ENCODE measurements at places on chromosomes 13 and 19.

DNA sequence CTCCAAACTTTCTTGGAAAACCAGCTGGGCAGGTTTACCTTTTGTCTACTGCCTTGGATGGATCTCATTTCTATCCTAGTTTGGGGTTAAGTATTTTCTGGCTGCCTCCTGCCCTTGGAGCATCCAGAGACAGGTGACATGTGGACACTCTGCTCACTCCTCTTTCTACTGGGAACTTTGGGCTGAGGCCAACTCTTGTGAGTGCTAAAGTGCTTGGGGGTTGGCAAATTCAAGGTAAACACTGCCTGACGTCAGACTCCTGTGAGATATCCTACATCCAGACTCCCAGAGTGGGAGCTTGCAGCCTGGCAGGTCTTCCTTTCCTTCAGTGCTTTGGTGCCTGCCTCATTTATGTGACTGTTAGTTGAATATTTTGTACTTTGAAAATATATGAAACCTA is 388.1 kb downstream of the KCNRG start:
- DNase-seq, result no peak

GRCh38 chr13:79084802-79085424 is 321.1 kb downstream of the RBM26 start:
- no peak for DNase-seq

DNA sequence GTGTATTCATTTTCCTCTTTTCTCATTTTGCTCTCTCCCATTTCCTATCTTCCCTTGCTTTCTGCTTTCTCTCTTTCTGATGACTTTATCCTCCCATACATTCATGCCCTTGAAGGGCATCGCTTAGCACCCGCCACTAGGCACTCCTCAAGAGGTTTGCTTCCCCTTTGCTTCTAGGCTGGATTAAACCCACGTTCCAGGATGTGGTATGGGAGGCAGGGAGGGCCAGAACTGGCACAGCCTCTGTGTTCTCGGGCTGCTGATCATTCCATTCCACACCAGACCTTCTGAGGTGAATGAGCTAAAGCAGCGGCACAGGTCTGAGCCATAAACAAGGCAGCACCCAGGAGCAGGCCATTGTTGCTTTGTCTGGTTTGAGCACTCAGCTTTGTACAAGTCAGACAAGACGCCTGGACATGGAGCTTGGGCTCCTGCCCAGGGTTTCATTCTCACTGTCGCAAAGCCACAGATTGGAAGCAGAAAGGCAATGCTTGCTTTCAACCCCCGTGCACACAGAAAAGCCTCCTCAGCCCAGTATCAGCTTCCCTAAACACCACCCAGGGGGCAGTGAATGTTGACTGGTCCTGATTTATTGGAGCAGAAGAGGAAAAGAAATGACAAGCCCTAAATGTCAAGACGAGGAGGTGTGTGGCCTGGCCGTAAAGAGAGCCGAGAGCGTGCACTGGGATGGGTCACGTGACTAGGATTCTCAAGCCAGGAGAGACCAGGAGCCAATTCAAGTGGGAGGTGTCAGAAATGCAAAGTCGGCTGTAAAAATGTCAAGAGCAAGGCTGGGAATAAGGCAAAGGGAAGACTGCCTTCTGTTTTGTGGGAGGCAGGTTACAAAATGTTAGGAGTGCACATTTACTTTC is 218.0 kb upstream of the SERP2 start:
- no peak for DNase-seq

- DNase-seq, result no peak
These were observed 14.9 kb upstream of the PTBP1 start for GRCh38 chr19:782185-782877.

GRCh38 chr19:31448221-31448657 is 99.0 kb upstream of the TSHZ3 start:
- DNase-seq, result no peak

DNA sequence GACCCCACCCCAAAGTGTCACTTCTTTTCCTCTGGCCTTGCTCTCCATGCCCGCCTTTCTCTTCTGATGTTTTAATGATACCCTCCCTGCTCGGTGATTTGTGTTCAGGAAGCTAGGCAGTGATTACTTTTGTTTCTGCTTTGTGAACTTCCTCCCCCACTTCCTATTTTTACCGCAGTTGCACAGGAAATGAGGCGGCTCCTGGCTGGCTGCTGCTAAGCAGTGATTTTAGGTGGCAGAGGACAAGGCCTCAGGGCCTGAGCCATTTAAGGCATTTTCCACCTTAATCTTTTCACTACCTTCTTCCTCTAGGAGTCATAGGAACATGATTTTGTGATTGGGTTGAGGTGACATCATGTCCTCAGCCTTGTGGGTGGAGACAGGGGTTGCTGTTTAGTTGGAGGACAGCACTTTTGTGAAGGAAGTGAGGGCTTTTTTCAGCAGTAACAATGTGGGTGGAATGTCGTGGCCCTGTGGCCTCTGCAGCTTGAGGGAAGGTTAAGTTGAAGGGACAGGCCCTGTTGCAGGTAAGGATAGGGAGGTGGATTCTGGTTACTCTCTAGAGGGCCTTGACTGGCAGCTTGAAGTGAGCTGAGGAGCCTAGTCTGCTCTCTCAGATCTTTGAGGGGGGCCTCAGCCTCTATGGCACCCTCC is 15.7 kb downstream of the GARRE1 start:
- peak; percentile 79 for DNase-seq

DNA sequence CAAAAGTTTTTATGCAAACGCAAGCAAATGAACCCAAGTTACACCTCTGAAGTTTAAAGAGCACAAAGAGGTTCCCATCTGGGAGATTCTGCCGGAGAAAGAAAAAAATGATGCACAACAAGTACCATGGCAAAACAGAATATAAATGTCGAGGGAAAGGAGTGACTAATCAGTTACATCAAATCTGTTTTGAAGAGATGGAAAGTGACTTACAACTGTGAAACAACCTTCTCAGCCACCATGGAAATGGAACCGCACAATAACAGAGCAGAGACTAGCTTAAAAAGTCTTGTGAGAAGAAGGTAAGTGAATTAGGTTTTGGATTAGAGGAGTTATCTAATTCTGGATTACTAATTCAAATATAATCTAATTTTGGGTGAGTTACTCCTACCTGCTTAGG is 2.4 kb downstream of the HSPH1 start:
- no peak for DNase-seq

DNA sequence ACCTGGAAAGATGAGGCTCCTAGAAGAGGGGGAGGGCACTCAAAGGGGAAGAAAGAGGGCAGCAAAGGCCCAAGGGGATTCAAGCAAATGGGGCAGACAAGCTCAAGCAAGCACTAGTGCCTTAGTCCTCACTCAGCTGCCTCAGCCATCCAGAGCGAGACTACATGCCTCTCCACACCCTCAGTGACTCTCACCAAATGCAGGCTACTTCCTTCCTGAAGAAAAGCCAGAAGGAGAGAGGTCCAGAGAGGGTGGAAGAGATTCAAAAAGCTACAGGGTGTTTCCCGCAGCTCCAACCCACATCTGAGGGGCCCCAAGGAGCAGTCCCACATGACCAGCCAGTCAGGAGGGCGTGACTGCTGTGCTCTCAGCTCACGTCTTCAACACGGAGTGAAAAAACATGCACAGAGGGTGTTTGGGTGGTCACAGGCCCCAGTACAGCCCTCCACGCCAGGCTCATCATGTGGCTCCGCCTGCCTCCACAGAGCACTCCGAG is 40.5 kb downstream of the MIPEP start:
- no peak for DNase-seq

DNA sequence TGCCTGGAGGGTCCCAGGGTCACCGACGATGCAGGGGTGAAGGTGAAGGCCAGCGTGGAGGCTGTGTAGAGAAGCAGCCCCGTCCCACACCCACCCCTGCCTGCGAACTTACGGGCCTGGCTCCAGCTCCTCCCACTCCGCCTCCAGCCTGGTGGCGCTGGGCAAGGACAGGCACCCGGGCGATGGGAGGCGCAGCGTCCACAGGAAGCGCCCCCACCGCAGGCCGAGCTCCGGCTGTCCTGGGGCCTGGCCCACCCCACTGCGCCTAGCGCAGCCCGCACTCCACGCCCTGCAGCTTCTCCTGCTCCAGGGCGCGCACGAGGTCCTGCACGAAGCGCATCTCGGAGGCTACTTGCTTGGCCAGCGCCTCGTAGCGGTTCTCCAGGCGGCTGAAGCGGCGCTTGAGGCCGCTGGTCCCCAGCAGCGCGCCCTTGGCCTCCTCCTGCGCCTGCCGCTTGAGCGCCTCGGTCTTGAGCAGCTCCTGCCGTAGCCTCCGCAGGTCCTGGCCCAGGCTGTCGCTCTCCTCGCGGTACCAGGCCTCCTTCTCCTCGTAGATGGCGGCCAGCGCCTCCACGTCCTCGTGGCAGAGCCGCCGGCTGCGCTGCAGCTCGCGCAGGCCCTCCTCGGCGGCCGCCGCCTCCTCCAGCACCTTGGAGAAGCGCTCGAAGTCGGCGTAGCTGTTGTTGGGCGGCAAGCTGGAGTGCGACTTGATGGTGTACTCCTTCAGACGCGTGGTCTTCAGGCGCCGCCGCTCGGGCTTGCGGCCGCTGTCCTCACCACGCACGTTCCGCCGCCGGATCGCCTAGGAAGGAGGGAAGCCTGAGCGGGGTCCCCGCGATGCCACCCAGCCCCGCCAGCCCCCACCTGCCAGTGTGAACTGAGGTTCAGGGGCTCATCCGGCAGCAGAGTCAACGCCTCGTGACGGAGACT is 11.8 kb downstream of the DAPK3 start:
- DNase-seq, result no peak

DNA sequence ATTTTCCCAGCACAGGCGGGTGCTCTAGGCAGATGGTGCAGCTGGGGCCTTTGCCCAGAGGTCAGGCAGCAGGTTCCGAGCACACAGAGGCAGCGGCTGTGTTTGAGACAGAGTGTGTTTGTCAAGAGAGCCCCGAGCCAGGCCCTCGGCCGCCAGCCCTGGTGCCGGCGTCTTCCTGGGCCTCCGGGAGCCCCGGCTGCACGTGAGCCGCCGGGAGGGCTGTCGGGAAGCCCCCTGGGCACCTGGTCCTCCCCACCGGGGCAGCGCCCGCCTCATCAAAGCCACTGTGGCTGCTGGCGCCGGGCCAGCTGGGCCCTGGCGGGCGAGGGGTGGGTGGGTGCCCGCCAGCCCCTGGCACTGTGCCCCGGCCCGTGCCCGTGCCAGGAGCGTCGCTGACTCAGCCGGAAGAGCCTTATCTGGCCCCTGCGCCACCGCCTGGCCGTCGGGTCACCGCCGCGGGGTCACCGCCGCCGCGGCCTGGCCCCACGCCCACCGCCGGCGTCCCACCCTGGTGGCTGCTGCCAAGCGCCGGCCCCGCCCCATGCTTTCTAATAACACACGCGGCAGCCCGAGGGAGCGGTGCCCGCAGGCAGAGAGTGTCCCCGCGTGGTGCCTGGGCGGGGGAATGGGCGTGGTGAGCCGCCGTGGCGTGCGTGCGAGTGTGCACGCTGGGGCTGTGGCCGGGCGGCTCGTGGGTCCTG is 14.9 kb downstream of the ARID3A start:
- peak; percentile 55 for DNase-seq

DNA sequence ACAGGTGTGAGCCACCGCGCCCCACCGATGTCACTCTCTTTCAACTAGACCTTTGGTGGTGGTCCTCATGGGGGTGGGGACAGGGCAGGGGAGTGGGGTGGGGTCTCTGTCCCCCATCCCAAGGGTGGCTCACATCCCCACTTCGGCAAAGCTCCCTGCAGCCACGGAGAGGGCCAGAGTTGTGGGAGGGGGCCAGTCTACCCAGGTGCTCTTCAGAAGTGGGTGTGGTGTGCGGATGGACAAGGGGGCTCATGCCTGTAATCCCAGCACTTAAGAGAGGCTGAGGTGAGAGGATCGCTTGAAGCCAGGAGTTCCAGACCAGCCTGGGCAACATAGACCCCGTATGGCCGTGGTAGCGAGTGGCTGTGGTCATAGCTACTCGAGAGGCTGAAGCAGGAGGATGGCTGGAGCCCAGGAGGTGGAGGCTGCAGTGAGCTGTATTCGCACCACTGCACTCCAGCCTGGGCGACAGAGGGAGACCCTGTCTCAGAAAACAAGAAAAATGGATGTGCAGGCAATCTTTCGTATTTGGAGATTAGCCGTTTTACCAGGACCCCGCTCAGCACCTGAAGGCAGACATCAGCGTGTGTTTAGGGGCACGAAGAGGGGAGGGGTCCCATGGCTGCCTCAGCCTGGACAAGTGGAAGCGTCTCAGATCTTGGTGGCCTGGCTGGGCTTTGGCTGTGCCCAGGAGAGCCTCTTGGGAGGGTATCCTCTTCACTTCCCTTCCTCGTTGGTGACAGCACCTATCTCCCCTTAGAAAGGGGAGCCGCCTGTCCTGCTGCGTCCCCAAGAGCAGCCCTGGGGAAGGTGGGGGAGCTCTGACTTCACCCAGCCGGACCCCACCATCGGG is 846 bp downstream of the TGFBR3L start:
- DNase-seq, result no peak

GRCh38 chr13:87302931-87303330 is 368.2 kb upstream of the SLITRK5 start:
- DNase-seq, result no peak

- no peak for DNase-seq
These were observed 179.9 kb downstream of the VWA8 start for GRCh38 chr13:41780715-41781706.

DNA sequence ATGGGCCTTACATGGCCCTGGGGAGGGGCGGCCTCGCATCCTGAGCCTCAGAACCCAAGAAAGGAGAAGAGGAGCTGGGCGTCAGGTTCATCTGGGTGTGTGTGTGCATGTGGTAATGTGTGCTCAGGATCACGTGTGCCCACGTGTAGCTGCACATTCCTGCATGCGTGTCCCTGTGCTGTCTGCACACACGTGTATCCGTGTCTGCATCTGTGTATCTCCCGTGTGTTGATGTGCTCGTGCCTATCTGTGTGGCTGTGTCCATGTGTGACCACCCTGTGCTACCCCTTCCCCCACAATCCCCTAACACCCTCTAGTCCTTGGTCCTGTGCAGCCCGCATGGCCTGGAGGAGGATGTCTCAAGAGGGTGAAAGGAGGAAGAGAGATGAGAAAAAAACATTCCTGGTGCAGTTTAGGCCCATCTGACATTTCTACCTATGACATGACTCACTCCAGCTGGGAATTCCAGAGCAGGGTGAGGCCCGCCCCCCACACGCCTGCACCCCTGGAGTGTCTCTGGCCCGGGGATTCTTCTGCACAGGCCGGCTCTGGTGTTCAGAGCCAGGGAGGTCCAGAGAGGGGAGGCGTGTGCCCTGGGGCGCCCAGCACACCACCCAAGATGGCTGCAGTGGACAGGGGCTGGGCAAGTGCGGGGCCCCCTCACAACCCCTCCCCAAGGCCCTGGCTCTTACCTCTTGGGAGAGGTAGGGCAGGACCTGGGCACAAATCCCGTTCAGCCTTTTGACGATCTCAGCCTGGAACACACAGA is 7.1 kb downstream of the TLE5 start:
- DNase-seq, result no peak

DNA sequence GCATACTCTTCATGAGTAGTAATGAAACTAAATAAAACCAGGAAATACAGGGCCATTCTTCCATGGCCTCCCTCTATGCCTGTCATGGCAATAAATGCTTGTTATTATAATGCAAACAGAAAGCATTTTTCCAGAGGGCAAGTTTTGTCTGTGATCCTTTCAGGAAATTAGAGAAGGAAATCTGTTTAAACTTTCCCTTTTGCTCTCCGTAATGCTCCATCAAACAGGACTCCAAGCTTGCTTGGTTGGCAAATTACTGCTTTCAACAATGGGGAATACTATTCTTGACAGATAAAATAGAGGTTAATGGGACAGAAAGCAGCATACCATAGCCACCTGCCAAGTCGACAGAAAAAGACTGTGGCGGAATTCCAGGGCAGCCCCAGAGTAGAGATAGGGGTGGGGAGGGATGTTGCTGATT is 252.5 kb downstream of the LHFPL6 start:
- DNase-seq, result no peak
